Activated naive CD4-positive, alpha-beta T cell treated with Interleukin-2 at 50 U/mL for 16 hours (primary cell): ENCODE measurements at places on chromosomes 13 and 19.
A peak's percentile ranks its signal among the peaks of the same experiment; 100 is the strongest.

DNA sequence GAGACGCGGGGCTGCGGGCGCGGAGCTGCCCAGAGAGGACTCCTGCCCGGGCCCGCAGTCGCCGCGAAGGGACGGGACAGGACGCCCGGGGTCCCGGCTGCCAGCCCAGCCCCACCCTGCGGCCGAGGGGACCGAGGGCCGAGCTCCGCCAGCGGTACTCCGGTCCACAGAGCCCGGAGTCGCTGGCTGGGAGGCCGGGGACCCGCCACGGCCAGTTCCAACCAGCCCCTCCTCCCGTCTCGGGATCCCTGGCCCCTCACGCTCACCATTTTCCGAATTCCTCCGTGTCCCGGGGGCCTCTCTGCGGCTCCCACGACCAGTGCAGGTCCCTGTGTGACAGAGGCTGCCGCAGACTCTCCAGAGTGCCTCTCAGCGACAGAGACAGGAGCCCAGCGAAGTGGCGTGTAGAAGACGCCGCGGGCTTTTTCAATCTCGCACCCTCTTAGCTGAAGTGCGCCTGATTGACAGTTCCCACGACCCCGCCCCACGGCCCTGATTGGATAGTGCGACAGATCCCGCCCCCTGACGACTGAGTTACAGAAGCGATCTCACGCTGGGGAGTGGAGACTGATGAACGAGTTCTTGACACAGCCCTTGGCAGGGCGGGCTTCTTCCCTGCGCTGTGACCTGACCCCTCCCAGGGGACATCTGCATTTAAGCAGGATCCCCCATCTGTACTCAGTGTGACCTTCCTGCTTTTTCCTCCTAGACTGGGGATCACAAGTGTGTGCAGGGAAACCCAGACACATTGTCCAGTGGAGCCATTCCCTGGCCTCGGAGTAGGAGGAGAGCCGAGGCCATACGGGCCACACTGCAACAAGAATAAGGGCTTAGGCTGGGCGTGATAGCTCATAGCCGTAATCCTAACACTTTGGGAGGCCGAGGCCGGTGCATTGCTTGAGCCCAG, 44.0 kb downstream of the ZNF823 start:
- peak; percentile 84 for DNase-seq

- DNase-seq = no peak
Observed at GRCh38 chr13:52432456-52432855, 18.0 kb downstream of the VPS36 start.

DNA sequence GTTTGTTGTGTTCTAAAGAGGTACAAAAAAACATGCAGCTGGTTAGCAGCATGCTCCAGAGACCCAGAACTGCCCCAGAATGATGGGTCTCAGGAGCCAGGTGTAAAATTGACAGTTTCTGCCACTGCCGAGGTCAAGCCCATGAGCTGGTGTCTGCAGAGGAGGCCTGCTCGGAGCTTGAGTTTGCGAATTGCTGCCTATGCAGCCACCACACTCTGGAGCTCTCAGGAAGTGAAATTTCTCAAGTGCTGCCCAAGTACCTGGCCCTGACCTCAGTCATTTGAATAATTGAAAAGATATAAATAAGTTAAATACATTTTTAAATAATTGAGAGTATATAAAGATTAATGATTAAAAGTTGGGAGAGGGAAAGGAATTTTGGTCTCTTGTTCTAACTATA, 66.4 kb downstream of the ZAR1L start:
- no peak for DNase-seq

DNA sequence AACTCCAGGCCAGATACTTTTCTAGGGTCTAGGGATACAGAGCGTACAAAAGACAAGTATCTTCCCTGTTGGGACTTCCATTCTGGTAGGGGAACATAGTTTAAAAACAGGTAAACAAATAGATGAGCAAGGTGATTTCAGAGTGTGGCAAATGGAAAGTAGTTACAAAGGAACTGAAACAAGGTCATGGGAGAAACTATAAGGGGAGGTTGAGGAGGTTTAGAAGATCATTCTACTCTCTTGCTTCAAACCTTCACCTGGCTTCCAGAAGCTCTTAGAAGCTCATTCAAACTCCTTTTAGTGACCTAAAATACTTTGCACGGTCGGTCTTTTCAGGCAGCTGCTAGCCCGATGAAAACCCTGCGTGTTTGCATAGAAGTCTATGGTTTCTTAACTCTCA, 9.1 kb downstream of the FFAR2 start:
- no peak for DNase-seq

GRCh38 chr19:43290568-43291359, 21.4 kb upstream of the PSG9 start:
- no peak for DNase-seq

DNA sequence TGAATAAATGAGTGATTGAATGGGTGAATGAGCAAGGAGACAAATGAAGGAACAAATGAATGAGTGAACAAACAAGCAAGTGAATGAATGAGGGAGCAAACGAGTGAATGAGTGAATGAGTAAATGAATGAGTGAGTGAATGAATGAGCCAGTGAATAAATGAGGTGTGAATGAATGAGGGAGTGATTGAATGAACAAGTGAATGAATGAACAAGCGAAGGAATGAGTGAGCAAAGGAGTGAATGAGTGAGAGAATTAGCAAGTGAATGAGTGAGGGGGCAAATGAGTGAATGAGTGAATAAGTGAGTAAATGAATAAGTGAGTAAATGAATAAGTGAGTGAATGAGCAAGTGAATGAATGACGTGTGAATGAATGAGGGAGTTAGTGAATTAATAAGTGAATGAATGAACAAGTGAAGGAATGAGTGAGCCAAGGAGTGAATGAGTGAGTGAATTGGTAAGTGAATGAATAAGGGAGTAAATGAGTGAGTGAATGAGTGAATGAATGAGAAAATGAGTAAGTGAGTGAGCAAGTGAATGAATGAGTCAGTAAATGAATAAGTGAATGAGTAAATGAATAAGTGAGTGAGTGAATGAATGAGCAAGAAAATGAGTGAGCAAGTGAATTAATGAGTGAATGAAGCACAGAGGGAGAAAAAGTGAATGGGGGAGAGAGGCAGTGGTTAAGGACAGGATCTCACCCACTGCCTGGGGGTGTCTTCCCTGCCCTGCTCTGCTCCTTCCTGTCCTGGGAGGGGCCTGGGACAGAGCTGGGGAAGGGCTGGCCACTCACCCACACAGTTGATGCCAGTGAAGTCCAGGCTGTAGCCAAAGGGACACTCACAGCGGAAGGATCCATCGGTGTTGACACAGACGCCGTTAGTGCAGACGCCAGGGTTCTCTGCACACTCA, 36.4 kb downstream of the CCL25 start:
- DNase-seq = no peak

DNA sequence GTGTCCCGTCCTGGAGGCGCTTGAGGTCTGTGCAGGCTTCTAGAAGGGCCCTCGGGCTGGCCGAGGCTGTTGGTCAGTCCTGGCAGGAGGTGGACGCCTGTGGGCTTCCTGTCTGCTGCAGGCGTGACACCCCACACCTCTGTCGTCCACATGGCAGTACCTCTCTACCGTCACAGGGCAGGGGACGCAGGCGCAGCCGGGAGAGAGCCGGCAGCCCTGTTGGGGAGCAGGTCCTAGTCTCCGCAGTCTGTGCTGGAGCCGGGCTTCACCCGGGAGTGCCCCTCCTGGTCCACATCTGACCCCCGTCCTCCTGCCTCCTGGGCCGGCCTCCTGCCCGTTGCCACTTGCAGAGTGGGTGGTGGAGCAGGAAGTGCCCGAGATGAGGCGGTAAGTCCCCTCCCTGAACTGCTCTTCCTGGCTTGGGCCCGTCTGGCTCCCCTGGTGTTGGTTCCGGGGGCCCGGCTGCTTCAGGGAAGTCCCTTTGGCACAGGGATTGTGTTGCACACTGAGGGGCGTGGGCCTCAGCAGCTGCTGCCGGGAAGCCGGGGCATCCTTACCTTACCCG, 106.0 kb downstream of the KDM4B start:
- no peak for DNase-seq

DNA sequence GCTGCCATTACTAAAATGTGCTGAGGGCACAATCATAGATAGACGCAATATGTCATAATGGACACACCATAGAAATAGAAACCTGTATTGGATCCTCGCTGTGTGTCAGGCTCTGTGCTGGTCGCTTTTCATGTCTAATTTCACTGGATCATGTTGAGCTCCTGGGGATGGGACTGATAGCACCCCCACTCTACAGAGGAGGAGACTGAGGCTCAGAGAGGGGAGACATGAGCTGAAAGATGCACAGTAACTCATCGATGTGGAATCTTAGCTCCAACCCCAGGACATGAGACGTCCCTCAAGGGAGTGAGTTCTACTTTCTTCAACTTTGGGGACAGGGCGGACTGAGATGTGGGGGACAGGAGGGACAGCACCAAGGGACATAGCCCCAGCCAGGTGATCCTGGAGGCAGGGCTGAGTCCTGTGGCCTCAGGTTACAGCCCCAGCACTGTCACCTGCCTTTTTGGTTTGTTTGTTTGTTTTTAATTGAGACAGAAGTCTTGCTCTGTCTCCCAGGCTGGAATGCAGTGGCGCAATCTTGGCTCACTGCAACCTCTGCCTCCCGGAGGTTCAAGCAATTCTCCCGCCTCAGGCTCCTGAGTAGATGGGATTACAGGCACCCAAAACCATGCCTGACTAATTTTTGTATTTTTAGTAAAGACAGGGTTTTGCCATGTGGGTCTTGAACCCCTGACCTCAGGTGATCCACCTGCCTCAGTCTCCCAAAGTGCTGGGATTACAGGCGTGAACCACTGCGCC, 6.6 kb upstream of the GIPC1 start:
- no peak for DNase-seq

GRCh38 chr13:92436924-92437323, 789.7 kb upstream of the GPC6 start:
- DNase-seq = no peak

DNA sequence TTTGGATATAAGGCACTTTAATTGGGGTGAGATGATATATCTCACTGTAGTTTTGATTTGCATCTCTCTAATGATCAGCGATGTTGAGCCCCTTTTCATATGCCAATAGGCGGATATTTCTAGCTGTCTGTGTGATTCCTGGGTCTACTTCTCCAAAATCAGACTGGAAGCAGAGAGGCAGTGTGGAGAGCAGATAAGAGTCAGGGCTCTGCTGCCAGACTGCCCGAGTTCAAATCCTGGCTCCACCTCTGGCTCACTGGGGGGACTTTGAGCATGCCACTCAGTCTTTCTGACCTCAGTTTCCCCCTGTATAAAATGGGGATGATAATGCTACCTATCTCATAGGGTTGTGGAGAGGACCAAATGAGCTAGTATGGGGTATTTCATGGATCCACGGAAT, 24.0 kb upstream of the ACP7 start:
- no peak for DNase-seq

- DNase-seq = no peak
Observed at GRCh38 chr13:65946387-65946786, 1283.7 kb downstream of the PCDH9 start.

GRCh38 chr19:3493651-3494050, 6.8 kb downstream of the DOHH start:
- DNase-seq = no peak

DNA sequence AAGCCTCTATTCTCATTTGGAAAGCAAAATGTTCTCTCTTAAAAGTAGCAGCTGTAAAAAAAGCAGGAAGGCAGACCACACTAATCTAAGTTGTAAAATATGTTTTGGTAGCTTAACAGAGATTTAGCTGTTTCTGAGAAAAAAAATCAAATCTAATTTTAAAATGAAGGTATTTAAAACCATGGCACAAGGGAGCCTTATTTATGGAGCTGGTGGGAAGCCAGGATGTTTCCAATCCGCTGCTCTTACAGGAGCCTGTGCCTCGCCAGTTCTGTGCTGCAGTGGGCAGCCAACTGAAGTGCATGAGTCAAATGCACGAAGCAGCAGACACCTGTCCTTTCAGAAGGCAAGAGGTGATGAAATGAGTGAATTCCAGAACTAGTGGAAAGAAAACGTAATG, 28.2 kb downstream of the GPC6 start:
- DNase-seq = no peak

GRCh38 chr13:84870190-84870589, 929.0 kb downstream of the SLITRK6 start:
- DNase-seq = no peak

DNA sequence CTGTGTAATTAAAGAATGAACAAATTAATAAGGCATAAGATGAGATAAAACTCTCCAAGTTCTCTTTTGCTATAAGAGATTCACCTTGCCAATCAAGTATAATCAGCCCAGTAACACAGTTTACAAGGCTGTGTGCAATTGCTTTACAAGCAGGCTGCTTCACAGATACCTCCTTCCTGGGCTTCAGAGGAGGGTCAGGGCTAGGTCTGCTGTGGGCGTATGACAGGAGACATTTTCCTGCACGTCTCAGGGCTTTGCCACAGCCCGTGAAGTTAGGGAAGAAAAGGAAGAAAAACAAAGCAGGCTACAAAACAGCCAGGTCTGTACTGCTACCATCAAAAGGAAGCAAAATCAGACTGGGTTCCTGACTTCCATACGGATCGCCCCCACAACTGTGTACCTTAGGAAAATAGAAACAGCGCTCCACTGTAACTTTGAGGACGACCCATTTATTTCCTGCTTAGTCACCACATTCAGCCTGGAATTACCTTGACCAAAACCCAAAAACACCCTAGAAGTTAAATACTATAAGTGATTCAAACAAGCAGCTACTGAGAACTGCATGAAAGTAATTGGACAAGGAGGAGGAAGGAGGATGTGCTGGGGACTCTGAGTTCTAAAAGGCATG, 12.4 kb downstream of the EFNB2 start:
- DNase-seq = no peak
